ENCODE measurements at places on chromosomes 12 and 14.

GRCh38 chr12:124518051-124518932 lies 49.1 kb downstream of the NCOR2 start:
- no peak for DNase-seq

- DNase-seq = no peak
Observed at GRCh38 chr14:75604979-75605851, 26.8 kb downstream of the FLVCR2 start.

DNA sequence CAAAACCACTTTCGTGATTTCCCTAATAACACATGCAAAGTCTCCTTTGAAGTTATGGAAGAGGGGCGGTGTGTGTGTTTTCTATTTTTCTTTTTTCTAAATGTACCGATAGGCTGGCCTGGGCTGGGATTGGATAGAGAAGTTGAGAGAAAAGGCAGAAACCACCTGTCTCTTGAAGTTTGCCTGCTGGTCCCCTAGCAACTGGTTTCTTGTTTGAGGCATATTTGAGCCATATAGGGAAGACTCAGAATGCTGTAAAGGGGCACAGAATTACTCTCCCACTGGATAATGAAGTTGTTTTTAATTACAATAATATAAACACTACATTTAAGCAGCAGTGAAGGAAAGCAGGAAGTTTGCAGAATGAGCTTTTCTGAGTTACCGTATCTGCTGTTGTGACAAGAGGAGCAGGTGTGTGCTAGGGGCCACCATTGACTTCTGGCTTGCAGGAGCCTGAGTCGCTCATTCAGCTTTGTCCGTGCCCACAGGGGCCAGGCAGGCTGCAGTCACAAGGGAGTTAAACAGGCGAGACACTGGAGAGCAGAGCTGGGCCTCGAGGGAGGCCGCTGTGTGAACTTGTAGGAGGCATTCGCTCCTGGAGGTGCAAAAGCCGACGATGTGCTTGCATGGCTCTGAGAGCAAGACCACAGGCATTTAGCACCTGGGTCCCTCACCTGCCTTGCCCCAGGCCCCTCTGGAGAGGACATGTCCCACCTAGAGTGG lies 173.8 kb upstream of the RGS6 start:
- no peak for DNase-seq

- no peak for DNase-seq
Observed at GRCh38 chr12:26317942-26318575, 122.7 kb downstream of the SSPN start.

DNA sequence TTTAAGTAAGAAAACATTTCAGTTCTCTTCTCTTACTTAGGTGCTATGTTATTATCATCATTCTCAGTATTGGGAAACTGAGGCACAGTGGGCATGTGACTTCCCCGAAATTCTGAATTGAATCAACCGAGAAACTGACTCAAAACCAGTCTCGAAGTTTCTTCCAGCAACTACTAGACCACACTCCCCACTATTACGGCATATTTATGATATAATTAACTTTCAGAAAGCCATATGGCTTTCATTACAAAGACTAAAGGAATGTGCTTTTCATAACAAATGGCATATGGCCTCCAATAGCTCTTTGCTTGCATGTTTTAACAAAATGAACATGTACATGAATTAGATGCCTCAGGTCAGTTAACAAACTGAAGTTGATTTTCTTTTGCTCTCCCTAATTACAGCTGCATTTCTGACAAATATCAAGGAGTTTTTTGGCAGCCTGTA lies 182.9 kb upstream of the SLC38A2 start:
- DNase-seq = no peak

DNA sequence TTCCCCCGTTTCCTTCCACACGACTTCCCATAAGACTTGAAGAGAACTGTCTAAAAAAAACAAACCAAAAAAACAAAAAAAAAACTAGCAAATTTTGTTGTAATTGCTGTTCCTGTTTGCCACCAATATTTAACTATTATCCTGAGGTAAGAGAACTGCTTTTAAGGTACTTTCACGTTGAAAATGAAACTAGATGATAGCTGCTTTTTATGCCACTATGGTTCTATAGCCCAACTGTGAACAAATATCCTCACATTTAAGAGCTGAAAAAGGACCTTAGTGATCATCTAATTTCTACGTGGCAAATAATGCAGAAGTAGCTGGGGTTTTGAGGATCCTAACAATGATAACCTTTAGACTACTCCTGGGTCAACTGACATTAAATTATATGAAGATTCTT lies 98.6 kb downstream of the TAOK3 start:
- peak; percentile 41 for DNase-seq

Data from GM13976 (cell line).